CD14-positive monocyte (primary cell): ENCODE measurements at places on chromosomes 11 and 22.

DNA sequence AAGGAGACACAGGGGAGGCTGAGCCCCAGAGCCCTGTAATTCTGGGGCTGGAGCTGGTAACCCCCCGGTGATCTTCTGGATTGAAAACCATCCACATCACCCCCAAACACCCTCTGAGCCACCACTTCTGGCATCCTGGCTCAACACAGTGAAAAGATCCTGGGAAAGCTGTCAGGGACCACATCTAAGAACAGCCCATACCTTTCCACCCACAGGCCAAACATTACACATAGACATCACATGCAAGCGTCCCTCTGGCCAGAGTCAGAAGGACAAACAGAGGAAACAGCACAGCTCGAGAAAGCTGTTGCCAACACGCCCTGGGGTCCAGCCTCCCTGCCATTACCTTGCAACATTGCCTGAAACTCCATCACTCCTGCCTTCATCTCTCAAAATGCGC lies 469.5 kb downstream of the SOX6 start:
- DNase-seq, result no peak

DNA sequence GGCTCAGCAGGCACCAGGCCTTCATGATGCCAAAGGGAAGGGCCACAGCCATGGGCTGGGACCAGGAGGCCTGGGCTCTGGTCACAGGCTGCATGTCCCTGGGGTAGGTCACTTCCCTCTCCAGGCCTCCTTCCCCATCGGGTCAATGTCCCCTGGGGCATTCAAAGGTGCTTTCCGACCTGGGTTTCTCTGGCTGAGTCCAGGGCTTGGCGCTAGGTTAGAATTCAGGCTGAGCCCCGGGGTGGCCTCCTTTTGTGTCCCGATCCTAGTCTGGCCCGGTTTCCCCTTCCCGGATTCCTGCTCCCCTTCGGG lies 12.2 kb downstream of the MAFF start:
- peak; percentile 51 for DNase-seq

DNA sequence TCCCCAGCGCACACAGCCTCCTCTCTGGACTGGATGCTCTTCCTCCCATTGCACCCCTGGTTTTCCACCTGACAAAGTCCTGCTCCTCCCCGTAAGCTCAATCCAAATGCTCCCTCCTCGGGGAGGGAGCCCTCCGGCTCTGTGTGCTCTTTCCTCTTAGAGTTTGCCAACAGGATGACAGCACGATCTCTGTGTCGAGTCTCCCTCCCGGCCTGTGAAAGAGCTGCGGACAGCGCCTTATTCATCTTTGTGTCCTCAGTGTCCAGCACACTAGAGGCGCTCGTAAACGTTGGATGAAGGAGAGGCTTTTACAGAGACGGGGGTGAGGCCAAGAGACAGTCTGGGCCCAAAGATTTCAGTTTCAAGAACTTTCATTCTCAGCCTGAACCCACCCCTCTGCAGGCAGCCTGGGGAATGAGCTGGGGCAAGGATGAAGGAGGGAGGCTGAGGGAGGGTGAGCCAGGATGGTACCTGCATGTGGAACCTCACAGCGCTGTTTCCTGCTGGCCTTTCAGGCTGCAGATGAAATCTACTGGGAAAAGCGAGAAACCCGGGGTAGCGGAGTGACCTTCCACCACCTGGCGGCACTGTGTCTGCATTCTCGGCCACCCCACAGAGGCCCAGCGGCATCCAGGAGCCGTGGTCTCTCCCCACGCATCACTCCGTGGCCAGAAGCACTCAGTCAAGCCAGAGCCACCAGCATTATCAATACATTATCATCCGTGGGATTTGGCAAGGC lies 8.5 kb upstream of the TMPRSS4 start:
- no peak for DNase-seq

DNA sequence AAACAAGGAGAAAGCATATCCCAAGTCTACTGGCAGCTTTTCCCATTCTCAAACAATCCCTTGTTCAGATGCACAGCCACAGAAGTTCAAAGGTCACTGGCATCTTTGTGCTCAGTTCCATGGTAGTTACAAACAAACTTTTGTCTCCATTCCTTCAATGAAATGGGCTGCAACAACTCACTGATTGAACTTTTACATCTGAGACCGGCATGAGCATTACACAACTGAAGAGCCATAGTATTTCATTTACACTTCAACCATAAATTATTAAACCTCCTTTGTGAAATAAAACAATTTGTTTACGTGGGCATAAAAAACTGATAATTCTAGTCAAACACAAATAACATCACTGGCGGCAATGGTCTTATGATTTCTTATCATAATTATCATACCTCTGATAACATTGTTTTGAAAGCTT lies 67.8 kb upstream of the ARHGAP32 start:
- DNase-seq, result no peak

DNA sequence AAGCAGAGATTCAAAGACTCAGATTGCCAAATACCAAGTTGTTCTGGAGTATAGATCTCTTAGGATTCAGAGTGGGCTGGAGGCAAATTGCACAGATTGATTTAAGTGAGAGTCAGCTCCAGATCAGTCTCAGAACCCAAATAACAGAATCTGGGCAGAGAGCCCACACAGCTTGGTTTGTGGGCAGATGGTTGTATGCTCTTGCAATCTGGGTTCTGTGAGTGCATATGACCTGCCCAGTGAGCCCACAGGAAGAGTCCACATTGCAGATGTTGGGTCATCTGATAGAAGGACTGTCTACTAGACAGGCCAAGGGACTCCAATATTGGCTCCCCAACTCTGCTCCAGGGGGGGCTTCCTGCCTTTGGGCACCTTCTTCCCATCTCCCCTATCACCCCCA lies 65.9 kb downstream of the ADAMTS15 start:
- DNase-seq, result no peak

DNA sequence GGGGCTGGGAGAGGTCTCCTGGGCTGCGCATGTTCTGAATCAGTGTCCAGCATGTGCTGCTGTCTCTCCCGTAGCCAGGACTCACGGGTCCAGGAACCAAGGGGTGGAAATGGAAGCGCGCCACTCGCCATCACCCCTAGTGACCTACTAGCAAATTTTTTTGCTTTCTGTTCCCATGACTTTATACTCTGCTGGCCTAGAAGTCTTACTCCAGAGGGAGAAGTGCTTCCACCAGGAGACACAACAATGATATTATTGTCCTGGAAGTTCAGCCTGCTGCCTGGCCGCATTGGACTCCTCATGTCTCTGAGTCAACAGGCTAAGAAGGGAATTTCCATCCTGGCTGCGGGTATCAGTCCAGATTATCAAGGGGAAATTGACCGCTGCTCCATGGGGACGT lies 729.7 kb downstream of the BRD1 start:
- no peak for DNase-seq

GRCh38 chr11:23781803-23782560 lies 714.9 kb upstream of the LUZP2 start:
- no peak for DNase-seq

DNA sequence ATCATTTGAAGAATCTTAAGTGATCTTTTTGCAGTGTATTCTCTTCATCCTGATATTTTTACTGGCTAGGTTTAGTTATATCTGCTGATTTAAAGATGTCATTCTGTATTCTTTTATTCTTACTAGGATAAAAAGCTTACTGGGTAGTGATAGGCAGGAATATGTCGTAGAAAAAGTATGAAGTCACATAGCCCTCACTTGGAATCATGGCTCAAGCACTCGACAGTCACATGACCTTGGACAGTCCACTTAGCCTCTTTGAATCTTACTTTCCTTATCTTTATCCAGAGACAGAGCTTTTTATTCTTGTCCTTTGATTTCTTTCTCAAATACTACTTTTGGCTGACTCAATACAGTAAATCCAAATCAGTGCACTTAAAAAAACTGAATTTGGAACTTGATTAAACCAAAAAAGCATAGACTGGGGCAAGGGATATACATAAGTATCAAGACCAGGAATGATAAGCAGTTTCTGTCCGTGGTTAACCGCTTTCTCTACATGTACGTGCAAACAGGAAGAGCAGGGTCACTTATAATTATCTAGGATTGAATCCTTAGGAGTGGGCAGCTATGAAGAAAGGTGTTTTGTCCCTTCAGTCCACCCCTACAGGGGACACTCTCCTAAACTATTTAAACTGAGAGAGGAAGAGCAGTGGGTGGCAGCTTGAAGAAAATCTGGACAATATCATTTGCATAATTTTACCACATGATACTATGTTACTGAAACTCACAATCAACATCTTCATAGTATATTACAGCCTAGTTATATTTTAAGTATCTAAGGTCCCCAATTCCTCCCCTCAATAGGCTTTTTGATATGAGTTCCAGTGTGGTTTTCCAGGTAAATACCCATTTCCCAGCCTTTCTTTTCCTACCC lies 8.0 kb downstream of the MMP7 start:
- no peak for DNase-seq

DNA sequence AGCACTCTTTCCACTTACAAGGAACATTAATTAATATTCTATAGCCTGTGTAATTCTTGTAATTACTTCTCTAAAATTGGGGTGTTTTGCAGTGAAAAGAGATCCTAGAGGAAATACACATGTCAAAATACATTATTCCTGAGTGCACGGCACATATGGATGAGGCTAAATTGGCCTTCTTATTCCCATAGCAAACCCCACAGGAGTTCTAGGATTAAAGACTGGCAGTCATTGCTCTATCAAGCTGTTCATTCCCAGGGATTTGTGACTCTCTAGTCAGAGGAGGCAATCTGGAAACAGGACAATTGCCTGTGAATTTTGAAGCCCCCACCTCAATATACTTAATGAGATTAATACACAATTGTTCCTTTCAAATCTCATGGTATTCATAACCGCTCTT lies 145.9 kb upstream of the OPCML start:
- DNase-seq, result no peak

DNA sequence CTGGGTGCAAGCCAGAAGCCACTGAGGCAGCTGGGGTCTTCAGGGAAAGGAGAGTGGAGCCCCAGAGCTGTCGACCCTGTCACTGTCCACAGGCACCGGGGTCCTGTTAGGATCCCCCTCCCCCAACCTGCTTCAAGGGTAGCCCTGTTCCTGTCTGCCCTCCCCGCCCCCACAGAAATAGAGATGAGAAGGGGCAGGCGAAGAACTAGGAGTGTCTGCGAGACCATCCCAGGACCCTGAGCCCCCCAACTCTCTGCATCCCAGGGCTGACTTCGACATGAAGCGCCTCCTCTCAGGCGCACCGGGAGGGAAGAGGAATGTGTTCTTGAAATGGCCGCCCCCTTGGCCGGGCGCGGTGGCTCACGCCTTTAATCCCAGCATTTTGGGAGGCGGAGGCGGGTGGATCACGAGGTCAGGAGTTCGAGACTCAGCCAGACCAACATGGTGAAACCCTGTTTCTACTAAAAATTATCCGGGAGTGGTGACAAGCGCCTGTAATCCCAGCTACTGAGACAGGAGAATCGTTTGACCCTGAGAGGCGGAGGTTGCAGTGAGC lies 607 bp upstream of the ZNF70 start:
- DNase-seq, result no peak

GRCh38 chr22:21094911-21095772 lies 49.4 kb downstream of the LRRC74B start:
- DNase-seq, result no peak

DNA sequence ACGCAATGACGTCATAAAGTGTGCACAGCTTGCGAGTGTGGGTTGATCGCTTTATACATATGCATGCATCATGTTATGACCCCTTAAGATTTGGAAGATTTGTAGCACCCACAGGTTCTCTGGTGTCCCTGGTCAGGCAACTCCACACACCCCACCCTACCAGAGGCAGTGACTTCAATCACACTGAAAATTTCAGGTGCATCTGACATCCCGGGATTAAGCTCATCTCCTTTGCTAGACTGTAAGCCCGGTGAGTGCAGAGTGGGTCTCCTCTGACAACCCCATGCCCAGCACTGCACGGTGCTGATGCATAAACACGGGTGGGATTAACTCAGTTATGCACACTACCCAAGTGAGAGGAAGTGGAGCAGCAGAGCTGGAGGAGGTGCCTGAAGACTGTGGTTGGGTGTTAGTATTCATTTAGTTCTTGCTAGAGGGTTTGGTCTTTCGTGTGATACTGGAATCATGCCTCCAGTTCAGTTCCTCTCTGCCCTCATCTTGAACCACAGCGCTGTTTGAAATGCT lies 6.5 kb downstream of the ARSA start:
- DNase-seq, result peak; percentile 21

DNA sequence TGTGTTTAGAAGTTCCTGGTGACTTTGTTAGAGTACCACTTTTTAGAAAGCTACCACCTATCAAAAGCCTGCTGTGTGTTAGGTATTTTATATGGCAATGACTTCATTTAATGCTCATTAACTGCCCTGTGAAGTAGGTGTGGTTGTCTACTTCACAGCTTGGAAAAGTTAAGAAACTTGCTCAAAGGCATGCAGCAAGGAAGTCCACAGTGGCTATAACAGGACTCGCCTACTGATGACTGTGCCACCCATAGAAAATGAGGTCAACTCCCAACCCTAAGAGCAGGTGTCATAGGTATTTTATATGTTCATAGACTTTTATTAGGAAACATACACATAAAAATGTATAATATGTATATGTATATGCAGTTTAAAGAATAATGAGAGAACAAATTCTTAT lies 125.2 kb upstream of the PAX6 start:
- no peak for DNase-seq

GRCh38 chr11:65486570-65487466 lies 12.0 kb upstream of the MALAT1 start:
- no peak for DNase-seq

DNA sequence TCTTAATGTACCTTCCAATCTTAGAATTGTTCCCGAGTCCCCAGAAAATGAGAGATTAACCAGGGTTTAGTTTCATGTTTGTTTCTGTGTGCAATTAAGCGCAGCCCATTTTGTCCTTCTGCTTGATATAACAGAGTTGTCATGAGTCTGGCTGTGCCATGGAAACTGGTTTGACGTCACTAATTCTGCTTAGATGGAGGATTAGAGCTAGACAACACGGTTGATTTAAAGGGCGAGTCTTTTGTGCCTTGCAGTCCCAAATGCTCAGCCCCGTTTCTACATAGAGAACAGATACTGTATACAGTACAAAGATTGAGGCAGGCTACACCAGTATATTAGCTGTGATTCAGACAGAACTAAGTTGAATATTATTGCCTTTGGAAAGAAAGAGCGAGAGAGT lies 45.5 kb upstream of the ALKBH3 start:
- DNase-seq, result no peak

DNA sequence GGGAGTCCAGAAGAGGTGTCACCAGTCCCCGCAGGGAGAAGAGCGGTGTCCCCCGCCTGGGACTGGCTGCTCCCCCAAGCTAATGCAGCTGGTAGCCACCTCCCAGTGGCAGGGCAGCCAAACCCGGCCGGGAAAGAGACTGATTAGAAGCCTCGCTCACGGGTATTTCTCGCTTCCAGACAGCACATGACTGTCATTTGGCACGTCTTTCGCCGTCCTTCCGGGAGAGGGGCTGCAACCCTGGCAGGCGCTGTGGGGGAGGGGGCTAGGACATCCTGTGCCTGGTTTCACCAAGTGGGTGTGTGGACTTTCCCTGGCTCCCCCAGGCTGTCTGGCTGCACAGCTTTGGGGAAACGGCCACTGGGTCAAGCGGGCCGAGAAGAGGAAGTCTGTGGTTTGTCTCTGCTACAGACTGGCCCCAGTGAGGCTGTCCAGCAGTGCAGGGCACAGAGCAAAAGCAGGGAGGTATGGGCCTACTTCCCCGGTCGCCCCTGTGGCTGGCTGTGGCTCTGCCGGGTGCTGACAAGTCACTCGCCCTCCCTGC lies 3.8 kb downstream of the CD81 start:
- peak; percentile 85 for DNase-seq

GRCh38 chr11:34431979-34432378 lies 6.8 kb upstream of the CAT start:
- peak; percentile 43 for DNase-seq
